ENCODE measurements at places on chromosomes 11 and 22. TPM values are rescaled to one million over a fixed set of nuclear protein-coding genes. Genes with fewer than 3 reads are reported as not detected.

GRCh38 chr11:112617977-112618826 lies 343.0 kb upstream of the NCAM1 start:
- DNase-seq: no peak

DNA sequence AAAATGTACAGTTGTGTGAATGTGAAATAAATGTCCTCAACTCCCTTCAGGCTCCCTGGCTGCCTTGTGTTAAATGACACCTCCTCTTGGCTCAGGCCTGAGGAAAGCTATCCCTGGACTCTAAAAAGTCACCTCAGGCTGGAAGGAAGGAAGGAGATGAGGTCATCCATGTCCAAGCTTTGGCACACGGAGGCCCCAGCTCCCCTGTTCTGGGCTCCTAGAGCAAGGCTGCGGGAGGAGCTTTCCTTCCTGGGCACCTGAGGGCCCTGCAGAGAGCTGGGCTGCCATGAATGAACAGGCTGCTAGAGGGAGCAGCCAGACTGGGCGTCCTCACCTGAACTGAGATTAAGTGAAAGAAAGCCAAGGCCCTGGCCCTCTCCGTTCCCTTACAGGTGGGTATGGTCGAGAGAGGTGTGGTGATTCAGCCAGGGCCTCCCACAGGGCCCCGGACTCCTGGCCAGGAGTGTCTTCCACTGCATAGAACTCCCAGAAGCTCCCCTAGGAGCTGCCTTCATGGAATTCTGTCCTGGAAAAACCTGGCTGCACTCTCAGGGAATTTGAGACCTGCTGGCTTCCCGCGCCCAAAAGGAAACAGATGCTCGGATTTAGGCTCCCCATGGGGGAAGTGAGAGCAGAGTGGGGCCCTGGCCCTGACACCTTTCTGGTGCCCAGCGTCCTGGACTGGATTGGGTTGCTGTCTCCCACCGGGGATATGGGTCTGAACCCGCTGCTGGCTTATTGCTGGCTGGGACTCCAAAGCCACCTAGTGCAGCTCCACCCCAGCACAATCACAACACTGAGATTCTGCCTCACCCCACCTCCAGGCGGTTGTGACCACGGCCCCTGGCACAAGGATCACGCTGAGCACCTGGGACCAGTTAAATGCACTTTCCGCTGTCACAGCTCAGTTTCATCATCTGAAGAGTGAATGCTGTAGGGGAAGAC lies 22.2 kb downstream of the MYBPC3 start:
- DNase-seq: no peak

DNA sequence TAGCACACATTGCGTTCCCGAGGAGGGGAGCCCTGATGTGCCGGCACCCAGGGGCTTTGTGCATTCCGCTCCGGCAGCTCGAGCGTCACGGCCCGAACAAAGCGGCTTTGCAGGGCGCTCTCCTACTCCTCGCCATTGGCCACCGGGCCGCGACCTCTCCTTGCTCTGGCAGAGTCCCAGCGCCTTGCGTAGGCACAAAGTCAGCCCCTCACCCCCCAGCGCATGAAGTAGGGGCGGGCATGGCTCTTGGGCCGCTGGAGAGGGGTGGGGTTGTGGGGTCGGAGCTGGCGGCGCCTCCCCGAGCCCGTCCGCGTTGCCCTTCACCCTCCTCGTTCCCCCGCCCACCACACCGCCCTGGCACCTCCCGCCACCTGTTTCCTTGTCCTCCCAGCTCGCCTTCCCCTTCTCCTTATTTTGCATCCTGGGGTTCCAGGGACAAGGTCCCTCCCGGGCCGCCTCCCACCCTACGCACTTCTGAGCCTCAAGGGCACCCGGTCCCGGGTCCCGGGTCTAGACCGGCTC lies 753 bp upstream of the PPARA start:
- DNase-seq: no peak

DNA sequence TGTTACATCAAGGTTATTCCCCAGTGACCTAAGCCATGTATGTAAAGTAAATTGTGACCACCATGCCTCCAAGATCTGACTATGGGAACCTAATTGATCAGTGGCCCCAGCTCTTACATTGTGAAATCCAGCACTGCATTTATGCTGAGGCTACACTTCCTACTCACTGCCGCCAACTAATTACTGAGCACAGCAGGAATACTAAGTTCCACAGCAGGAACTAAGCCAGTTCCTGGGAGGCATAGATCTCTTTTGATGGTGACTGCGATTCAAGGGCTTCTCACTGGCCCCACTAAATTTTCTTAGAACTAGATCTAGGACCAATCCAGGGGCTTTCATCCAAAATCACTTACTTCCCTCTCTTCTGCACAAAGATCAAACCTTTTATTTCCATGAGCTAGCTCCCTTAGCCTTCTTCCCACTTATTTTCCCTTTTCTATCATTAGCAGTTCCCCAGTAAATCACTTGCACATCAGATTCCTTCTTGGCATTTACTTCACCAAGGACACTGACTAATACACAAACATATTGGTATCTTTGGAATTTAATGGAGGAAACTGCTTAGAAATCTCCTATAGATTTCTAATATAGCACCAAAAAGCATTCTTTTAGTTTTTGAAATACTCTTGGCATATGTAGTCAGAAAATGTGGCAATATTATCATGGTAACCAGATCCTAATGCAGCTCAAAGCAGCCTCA lies 46.0 kb downstream of the CNTN5 start:
- no peak for DNase-seq

- DNase-seq: no peak
Measured at GRCh38 chr11:128412847-128413791, 174.2 kb downstream of the ETS1 start.

Gene CEND1
- not detected for total RNA-seq

DNA sequence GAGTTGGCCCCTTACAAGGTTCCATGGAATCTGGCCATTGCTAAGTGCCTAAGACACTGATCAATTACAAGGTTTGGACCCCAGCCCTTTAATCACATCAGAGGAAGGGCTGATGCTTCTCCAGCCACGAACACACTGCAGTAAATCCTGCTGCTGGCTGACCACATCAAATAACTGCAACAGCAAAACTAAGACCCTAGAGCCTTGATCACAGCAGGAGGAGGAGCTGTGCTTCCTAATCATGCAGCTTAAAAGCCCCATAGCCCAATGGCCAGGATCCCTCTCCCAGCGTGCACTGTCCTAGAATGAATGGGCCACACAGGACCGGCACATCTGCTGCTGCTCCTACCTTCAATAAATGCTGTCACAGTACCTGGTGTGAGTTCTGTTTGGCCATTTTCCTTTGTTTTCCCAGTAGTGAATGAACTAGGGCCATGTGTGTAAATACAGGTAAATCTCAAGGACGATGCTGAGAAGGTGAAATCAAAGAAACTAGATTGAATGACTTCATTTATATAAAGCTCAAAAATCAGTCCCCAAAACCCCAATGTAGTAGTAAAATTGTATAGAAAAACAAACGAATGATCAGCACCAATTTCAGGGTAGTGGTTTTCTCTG lies 12.7 kb downstream of the ZP1 start:
- no peak for DNase-seq

DNA sequence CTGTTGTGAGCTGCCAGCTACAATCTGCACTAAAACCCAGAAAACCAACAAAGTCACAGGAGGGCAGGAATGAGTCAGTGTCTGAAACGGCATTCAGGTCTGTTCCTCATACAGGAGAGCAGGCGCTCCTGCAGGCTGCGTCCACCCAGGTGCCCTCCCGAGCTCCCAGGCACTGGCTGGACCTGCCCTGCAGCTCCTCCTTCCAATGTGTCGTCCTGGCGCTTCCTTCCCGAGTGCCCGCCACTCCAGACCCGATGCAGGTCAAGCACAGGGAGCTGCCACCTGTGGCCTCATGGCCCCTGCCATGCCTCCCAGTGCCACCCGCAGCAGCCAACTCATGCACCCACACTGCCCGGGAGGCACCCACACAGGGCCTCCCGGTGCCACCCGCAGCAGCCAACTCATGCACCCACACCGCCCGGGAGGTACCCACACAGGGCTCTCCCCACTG lies 12.0 kb downstream of the BRD1 start:
- no peak for DNase-seq

Gene TMEM151A
- total RNA-seq: 3.6 TPM

DNA sequence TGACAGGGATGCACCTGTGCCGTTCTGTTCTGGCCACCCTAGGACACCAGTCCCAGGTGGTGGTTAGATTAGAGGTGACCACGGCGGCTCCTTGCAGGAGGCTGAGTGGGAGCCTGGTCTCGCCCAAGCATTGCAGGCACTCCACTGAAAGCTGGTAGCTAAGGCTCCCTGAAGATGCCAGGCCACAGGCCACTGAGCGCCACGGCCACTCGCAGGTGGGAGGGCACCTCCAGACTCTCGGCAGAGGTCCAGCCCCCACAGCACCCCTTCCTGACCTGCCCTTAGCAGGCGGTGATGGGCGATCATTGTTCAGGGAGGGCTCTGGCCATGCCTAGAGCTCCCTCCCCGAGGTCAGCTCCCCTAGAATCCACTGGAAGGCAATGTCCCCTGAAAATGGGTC lies 1270.2 kb downstream of the BRD1 start:
- no peak for DNase-seq

- no peak for DNase-seq
Measured at GRCh38 chr11:76857781-76858410, 2.8 kb upstream of the ACER3 start.

DNA sequence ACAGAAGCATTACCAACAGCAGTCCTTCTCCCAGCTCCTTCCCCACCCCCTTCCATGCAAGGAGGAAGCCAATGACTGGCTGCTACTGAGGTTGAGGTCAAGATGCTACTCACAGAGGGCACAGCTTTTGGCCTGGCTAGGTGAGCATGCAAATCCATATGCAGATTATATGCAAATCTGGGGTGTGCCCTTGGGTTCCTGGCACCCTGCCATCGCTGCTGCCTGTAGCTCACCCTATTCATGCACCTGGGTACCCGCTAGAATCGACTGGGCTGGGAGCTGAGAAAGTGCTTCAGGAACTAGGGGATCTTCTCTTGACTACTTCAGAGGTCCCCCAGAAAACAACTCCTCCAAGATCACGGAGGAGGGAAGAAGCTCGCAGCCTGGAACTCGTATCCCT lies 4.0 kb downstream of the DSCAML1 start:
- no peak for DNase-seq

DNA sequence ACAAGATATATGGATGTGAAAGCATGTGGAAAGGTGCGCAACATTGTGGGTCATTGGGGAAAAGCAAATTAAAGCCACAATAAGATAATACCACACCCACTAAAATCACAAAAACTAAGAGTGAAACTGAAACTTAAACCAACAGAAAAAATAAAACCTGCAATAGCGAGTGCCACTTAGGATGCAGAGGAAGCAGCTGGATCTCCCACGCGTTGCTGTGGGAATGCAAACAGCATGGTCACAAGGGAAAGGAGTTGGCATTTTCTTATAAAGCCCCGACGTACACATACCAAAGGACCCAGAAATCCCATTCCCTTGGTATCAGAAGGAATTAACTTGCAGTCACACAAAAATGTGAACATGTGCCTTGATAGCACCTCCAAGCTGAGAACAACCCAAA lies 712.0 kb downstream of the TBC1D22A start:
- DNase-seq: no peak

- no peak for DNase-seq
Measured at GRCh38 chr11:46719048-46719542, at the start of gene F2. Gene F2 (plus strand): TSS chr11:46719213. CDS start chr11:46719236, 23 bp downstream.

Gene MRGPRG
- total RNA-seq: not detected

DNA sequence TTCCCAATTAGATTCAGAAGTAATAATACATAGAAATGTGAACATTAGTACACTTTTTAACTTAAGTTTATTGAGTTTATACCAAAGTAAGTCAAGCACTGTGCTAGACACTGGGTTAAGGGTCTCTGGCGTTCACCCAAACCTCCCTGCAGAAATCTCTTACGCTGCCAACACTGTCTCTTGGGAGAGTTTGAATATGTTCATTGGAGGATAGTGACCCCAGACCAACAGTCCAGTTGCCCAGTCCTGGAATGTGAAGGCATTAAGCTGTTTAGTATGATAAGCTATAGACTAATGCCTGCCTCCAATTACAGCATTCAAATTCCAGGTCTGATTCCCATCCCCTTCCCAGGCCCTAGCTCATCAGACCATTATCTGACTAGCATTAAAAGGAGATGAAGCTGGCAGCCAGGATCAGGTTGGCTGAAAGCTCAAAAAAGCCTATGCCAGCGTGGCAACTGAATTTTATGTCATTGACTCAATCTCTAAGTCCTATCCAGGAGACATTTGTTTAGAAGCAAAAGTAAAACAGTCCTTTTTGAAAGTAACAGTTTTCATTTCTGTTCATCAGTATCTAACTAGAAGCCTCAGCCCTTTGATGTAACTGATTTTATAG lies 77.8 kb downstream of the SFI1 start:
- no peak for DNase-seq

DNA sequence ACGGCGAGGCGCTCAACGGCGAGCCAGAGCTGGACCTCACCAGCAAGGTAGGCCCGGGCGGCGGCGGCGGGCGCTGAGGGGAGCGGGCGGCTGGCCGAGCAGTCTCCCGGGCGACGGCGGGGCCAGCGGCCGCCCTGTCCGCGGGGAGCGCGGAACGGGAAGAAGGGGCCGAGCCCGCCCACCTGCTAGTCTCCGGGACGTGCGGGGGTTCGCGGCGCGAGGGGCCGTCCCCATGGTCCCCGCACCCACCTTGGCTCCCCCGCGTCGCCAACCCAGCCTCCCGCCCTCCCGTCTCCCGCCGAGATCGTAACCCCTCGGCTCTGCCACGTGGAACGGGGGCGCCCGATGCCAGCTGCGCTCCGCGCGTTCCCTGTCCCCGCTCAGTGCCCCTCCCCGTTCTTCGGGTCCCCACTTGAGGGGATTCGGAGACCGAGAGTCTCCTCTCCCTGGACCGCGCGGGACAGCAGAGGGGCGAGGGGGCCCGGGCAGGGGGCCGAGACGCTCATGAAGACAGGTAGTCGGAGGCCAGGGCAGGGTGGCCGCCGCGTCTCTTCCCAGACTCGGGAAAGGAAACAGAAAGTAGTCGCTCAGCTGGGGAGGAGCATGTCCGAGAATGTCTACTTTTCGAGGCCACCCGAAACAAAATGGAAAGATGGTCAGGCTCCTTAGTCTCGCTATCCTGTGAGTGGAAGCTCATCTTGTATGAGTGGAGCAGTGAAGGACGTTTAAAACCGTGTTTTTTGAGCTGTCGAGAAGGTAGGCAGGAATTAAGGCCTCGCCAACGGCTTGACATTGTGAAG lies 557 bp downstream of the GTPBP1 start:
- DNase-seq: no peak

DNA sequence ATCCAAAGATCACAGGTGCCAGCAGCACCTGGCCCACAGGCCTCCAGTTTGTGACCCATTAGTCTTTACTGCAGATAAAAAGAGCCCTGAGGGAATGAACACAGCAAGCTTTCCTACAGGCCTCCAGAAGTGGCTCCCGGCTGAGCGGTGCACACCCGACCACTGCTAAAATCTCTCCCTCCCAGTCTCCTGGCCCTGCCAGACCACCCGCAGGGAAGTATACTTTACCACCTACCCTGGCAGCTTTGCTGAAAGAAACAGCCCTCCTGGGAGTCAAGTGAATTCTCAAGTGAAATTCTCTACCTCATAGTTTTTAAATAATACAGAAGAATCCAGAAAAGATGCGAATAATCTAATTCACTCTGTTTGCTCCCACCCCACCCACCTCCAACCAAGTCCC lies 15.4 kb upstream of the MTNR1B start:
- no peak for DNase-seq
